ENCODE measurements at places on chromosomes 5 and 9.

GRCh38 chr5:76451031-76451701 lies 48.1 kb downstream of the IQGAP2 start:
- DNase-seq: no peak

DNA sequence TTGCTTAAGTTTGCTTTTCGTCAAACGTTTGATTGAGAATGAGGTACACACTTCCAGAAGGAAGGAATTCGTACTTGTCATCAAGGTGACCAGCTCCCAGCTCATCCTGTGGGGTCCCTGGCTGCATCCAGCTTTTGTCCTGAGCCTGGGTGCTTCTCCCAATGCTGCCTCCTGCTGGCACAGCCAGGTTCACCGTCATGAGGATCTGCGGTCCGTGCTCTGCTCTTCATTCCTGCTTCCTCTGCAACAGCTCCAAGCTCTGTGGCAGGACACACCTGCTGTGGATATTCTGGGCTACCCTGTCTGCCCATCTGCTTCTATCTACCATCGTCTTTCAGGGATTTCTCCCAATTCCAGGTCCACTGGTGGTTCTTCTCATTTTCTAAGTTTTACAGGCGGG lies 13.3 kb upstream of the UBE2QL1 start:
- DNase-seq: no peak

- peak; percentile 37 for DNase-seq
Observed at GRCh38 chr9:97923529-97924108, 1.3 kb upstream of the TRMO start.

GRCh38 chr9:18154661-18155060 lies 319.3 kb upstream of the ADAMTSL1 start:
- DNase-seq: no peak

DNA sequence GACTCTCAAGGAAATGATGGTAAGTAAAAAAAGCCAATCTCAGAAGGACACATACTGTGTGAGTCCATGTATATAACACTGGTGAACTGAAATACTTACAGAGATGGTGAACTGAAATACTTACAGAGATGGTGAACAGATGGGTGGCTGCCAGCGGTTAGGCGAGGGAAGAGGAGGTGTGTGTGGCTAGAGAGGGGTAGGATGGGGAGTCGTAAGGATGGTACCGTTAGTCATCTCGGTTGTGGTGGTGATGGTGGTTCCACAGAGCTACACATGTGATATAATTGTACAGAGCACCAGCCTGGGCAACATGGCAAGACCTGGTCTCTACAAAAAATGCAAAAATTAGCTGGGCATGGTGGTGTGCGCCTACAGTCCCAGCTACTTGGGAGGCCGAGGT lies 113.6 kb upstream of the RAPGEF1 start:
- DNase-seq: no peak

DNA sequence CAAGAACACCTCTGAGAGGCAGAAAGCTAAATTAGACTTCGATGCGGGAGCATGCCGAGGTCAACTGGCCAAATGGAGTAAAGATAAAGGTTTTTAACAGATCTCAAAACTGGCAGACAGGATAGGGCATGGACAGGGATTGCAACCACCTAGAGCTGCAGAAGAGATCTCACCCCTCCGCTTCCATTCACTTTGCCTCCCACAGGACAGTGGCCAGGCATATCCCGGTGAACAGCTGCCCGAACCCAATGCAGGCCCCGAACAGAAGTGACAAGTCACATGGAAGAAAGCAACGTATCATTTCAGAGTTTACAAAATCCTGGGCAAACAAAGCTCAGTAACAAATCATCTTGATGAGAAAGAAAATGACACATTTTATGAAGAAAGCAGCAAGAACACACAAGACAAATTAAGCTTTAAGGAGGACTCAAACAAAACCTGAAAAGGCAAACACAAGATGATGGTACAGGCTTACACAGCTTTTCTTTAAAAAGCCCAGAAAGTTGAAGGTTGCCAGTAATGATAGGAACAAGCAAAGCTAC lies 18.4 kb downstream of the RNF130 start:
- DNase-seq: no peak

- DNase-seq: no peak
Observed at GRCh38 chr5:36217988-36218387, 23.7 kb downstream of the NADK2 start.

- no peak for DNase-seq
Observed at GRCh38 chr9:71118324-71118723, 3.1 kb downstream of the TRPM3 start.

- DNase-seq: no peak
Observed at GRCh38 chr9:81538890-81539289, 150.5 kb downstream of the TLE1 start.

- no peak for DNase-seq
Observed at GRCh38 chr9:127786773-127787104, 905 bp downstream of the CDK9 start.

- no peak for DNase-seq
Observed at GRCh38 chr9:137237759-137238726, 3.0 kb upstream of the TUBB4B start.

DNA sequence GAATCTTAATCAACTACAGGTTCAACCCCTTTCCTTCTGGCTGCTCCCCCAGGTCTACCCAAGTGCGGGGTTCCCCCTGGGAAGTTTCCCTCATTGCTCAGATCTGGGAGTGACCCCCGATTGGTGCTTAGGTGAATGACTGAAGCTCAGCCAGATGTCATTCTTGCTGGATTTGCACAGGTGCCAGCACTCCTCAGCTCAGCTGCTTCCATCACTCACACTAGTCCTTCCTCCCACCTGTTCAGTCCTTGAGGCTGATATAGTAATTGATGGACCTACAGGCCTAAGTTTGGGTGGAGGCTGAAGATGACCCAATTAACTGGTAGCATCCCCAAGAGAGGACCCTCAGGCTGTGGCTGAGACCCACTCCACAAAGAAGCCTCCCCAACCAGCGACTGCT lies 32.9 kb downstream of the PRLR start:
- no peak for DNase-seq

- no peak for DNase-seq
Observed at GRCh38 chr5:5741418-5741817, 318.9 kb downstream of the ICE1 start.

DNA sequence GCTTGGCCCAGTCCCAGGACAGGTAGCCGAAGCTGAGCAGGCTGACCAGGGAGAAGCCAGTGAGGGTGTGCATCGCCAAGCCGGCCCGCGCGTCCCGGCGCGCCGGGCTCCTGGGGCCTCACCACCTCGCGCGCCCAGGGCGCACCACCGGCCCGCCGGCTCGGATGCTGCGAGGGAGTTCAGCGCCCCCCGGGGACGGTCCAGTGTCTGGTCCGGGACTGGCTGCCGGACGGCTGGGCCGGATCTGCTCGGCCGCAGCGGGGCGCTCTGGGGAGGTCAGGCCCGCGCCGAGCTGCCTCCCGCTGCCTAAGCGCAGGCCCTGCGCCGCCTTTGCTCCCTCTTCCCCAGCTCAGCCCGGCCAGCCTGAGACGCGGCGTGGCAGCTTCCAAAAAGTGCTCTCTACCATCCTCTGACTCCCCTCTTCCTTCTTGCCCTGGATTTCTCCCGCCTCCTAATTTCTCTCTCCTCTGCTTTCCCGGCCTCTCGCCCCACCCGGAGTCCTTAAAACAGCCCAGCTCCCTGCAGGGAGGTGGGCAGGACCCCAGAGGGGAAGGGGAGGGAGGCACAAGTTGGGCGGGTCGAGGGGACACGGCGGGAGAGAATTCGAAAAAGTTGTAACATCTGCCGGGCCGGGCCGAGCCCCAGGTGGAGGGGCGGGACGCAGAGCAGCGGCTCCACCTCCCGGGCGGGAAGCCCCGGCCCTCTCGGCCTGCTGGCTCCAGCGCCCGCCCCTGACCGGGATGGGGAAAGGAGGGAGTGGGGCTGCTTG lies at the start of gene ARSI:
Gene ARSI (minus strand): TSS at position 605 of the 769 bp plus-strand sequence. CDS start 532 bp downstream, at position 73.
- no peak for DNase-seq

- no peak for DNase-seq
Observed at GRCh38 chr9:33051144-33051543, 25.3 kb downstream of the SMU1 start.
